ENCODE measurements at places on chromosomes 4 and X.

DNA sequence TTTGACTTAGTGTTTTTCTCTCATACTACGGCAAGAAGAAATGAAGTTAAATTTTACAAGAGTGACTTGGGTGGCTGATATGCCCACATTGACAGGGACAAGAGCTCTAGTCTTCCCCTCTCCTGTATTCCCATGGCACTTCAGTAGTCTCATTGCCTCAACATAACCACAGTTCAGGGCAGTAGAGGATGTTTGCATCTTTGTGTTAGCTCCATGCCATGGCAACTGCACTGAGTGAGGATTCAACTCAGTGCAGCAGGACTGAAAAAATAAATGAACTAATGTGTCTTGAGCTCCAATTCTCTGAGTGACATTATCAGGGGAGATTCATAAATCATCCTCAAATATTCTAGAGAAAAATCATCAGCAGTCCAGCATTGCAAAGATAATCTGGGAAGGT lies 78.8 kb downstream of the TET2 start:
- no peak for DNase-seq

GRCh38 chrX:115178473-115178872 lies 10.7 kb upstream of the RBMXL3 start:
- DNase-seq: no peak

GRCh38 chrX:41590641-41591040 lies 98.1 kb upstream of the GPR34 start:
- DNase-seq: no peak

DNA sequence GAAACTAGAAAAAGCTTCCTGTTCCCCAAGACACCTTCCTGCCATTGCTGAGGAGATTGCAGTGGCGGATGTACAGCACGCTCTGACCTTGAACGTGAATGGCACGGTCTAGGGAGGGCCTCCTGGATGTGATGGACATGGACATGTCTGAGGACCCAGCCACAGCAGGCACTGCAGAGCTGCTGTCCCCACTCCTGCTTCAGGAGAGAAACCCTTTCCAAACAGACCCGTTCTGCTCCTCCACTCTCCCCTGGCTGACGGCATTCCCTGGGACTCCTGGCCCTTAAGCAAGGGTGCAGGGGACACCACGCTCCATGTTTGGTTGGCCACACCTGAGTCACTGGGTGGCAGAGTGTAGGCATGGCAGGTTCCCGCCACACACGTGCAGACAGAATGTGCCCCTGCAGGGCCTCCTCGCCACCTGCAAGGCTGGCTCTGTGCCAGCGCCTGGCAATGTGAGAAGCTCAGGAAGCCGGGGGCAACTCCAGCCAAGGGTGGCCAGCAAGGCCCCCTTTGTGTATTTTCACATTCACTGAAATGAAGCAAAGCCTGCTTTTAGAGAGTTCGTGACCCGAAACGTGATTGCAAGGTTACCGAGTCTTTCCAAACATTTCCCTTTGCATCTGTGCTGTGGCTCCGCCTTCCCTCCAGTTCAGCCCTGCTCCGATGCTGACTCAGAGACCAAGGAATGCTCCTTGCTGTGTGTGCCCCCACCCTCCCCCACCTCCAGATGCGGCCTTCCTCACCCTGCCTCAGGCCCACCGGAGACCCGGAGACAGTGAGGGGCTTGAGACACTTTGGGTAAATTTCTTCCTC lies 46.1 kb downstream of the HTRA3 start:
- DNase-seq: peak; percentile 72

- DNase-seq: no peak
These were observed 114.6 kb downstream of the ARHGAP10 start for GRCh38 chr4:147846318-147847155.

All from left ventricle myocardium superior (tissue), 1 donor.